Chondrocyte (in vitro differentiated cells): ENCODE measurements at places on chromosomes 3 and 15. TPM values are rescaled to one million over a fixed set of nuclear protein-coding genes. Genes with fewer than 3 reads are reported as not detected.

- H3K27me3 ChIP-seq = no peaks in the 10 kb centered on the region
- peaks cover 4% of the 10 kb centered on the region for H3K36me3 ChIP-seq
- no peak overlapping the region for H3K27ac ChIP-seq
- DNase-seq = no peak
Observed at GRCh38 chr3:149366031-149366430, 11.4 kb downstream of the TM4SF1 start.

GRCh38 chr3:188266562-188267274 is 112.8 kb downstream of the LPP start:
- H3K4me1 ChIP-seq = peaks cover 32% of the 10 kb centered on the region
- no peak overlapping the region for H3K4me3 ChIP-seq

- peaks cover 17% of the 10 kb centered on the region for H3K4me1 ChIP-seq
- H3K27ac ChIP-seq = peak overlapping the region; percentile 23
- no peak for DNase-seq
- peaks cover 15% of the 10 kb centered on the region for H3K36me3 ChIP-seq
Observed at GRCh38 chr3:124428372-124429128, 301.7 kb upstream of the UMPS start.

Gene CCR9
- total RNA-seq = not detected in 3 replicates

- no peaks in the 10 kb centered on the region for H3K27me3 ChIP-seq
- no peak overlapping the region for H3K4me3 ChIP-seq
- peaks cover 7% of the 10 kb centered on the region for H3K4me1 ChIP-seq
- H3K36me3 ChIP-seq = no peaks in the 10 kb centered on the region
- peak overlapping the region; percentile 34 for H3K27ac ChIP-seq
- DNase-seq = no peak
Observed at GRCh38 chr3:77887611-77888010, 847.7 kb downstream of the ROBO2 start.

- no peak for DNase-seq
- H3K27ac ChIP-seq = no peak overlapping the region
- no peaks in the 10 kb centered on the region for H3K36me3 ChIP-seq
- peaks cover 13% of the 10 kb centered on the region for H3K27me3 ChIP-seq
Observed at GRCh38 chr15:91855684-91856489, 2.4 kb downstream of the SLCO3A1 start.
